ENCODE measurements at places on chromosomes 5 and 9. TPM values are rescaled to one million over a fixed set of nuclear protein-coding genes. Genes with fewer than 3 reads are reported as not detected.

DNA sequence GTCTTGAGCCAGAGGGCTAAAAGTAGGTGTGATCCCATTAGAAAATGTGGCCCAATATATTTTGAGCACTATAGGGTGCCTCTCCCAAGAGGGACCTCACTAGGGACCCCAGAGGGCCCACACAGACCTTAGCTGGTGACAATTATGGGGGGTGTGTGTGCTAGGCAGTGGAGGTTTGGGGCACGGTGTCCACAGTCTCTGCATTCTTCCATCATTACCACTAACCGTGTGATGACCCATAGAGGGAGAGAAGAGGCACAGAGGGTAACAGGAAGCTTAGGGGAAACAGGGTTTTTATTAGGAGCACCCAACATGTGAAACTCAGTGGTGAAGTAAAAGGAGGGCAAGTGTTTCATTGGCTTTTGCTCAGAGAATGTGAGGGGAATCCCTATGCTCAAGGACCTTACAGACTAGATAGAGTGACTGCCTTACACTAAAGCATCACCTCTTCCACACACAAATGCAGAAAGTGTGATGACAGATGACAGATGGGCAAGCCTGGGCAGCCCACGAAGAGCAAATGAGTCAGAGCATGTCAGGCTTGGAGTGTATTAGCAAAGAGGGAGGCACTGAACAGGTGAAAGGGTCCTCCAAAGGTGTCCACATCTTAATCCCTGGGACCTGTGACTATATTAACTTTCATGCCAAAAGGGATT is 2.5 kb upstream of the ACTL7A start:
- no peaks in the 10 kb centered on the region for H3K4me1 ChIP-seq
- no peak overlapping the region for H3K4me3 ChIP-seq
- DNase-seq: no peak
- H3K27me3 ChIP-seq: no peaks in the 10 kb centered on the region

- DNase-seq: no peak
- no peaks in the 10 kb centered on the region for H3K27me3 ChIP-seq
- no peak overlapping the region for H3K4me3 ChIP-seq
- no peak overlapping the region for H3K27ac ChIP-seq
- peaks cover 4% of the 10 kb centered on the region for H3K4me1 ChIP-seq
- H3K36me3 ChIP-seq: no peaks in the 10 kb centered on the region
Observed at GRCh38 chr5:170483701-170484458, 19.9 kb upstream of the KCNIP1 start.

GRCh38 chr5:143054480-143054941 is 284.3 kb downstream of the ARHGAP26 start:
- H3K4me1 ChIP-seq: peaks cover 8% of the 10 kb centered on the region
- H3K27me3 ChIP-seq: no peaks in the 10 kb centered on the region
- H3K36me3 ChIP-seq: no peaks in the 10 kb centered on the region

- no peaks in the 10 kb centered on the region for H3K27me3 ChIP-seq
- no peaks in the 10 kb centered on the region for H3K36me3 ChIP-seq
- DNase-seq: no peak
- no peak overlapping the region for H3K4me3 ChIP-seq
Observed at GRCh38 chr9:81823672-81824554, 104.3 kb upstream of the SPATA31D4 start.

- H3K36me3 ChIP-seq: no peaks in the 10 kb centered on the region
- DNase-seq: no peak
- no peak overlapping the region for H3K4me3 ChIP-seq
- no peak overlapping the region for H3K27ac ChIP-seq
- H3K27me3 ChIP-seq: no peaks in the 10 kb centered on the region
- H3K4me1 ChIP-seq: no peaks in the 10 kb centered on the region
Observed at GRCh38 chr5:175894793-175895192, 23.4 kb downstream of the CPLX2 start.

- H3K4me3 ChIP-seq: no peak overlapping the region
- H3K36me3 ChIP-seq: no peaks in the 10 kb centered on the region
- H3K4me1 ChIP-seq: peaks cover 9% of the 10 kb centered on the region
Observed at GRCh38 chr5:40437452-40437861, 242.3 kb upstream of the PTGER4 start.

GRCh38 chr5:123156577-123157296 is 67.7 kb downstream of the PRDM6 start:
- no peak overlapping the region for H3K27ac ChIP-seq
- H3K4me1 ChIP-seq: no peaks in the 10 kb centered on the region
- no peak for DNase-seq

- H3K27me3 ChIP-seq: no peaks in the 10 kb centered on the region
- H3K4me1 ChIP-seq: no peaks in the 10 kb centered on the region
- DNase-seq: no peak
- H3K4me3 ChIP-seq: no peak overlapping the region
- no peaks in the 10 kb centered on the region for H3K36me3 ChIP-seq
- no peak overlapping the region for H3K27ac ChIP-seq
Observed at GRCh38 chr9:126127591-126127990, 199.0 kb upstream of the MVB12B start.

DNA sequence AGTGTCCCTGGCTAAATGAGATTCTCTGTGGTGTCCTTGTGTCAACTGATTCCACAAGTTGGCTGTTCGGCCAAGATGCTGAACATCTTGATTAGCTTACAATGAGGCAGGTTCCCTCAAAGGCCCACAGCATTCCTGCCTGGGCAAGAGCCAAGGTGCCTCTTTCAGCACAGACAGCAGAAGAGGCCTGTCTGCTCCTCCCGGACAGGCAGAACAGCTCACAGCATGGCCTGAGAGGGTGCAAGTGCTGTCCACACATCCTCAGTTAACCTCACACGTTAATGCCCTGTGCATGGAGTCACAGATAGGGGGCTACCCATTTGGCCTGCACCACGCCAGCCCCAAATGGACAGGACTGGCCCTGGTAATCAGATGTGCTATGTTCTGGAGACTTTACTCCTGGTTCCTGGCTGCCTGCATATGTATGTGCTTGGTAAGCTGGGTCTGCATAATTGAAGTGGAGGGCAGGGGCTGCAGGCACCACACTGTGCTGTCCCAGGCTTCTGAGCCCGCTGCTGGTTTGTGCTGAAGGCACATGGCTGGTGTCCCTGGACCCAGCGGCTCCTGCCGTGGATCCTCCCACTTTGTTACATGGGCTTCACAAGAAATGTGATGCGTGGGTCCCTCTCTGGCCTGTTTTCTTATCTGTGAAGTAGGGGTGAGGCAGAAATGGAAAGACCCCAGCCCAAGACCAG is 8.9 kb downstream of the CSF2 start:
- no peaks in the 10 kb centered on the region for H3K4me1 ChIP-seq
- no peaks in the 10 kb centered on the region for H3K27me3 ChIP-seq
- no peak overlapping the region for H3K4me3 ChIP-seq
- no peak overlapping the region for H3K27ac ChIP-seq
- H3K36me3 ChIP-seq: no peaks in the 10 kb centered on the region
- no peak for DNase-seq

DNA sequence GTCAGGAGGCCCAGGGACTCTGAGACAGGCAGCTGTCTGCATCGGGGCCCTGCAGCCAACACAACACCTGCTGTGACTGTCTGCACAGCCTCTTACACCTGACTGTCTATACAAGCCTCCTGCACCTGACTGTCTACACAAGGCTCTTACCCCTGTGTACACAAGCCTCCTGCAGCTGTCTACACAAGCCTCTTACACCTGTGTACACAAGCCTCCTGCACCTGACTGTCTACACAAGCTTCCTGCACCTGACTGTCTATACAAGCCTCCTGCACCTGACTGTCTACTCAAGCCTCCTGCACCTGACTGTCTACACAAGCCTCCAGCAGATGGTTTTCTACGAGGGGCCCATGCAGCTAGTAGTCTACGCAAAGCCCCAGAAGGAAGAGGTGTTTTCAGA is 18.6 kb downstream of the IRX2 start:
- H3K27me3 ChIP-seq: no peaks in the 10 kb centered on the region
- H3K27ac ChIP-seq: no peak overlapping the region
- DNase-seq: no peak

Gene MEGF10
- total RNA-seq: 2.3 TPM

Gene MINAR2
- total RNA-seq: not detected

Measured in thyroid gland (tissue), 4 donors.